ENCODE measurements at places on chromosomes 4 and X.

DNA sequence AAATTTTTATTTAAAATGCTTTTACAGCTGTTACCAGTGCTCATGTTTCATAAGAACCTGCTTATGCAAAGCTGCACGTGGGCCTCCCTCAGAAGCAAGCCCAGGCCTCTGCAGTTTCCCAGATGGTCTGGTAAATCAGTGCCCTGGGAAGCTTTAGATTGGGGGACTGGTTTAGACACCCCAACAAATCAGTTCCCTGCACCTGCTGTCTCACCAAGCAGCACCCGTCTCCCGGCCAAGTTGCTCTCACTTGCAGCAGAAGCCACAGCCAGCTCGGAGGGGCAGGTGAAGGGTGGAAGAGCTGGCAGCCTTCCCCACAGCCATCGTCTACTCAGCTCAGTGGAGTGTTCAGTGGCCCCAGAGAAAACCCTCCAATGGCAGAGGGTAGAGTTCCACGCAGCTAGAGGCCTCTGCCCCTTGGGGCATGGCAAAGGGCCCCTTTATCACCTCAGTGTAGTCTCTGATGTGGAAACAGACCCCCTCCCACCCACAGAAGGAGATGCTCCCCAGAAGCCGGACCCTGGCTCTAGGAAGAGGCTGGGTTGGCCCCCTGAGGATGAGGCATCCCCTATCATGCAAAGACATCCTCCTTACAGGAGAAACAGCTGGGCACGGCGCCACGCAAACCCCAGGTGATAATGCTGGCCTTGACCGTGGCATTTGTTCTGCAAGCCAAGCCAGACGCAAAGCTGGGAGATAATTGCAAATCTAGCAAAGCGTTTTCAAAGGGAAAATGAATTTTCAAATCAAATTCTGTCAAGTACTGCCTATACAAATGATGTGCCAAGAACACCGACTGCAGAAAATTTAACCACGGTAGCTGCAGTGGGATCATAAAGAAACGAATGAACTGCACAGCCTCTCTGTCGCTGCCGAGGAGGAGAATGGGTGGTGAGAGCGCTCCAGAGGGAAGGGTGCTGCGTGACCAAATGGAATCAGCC is 51.9 kb downstream of the ZFYVE28 start:
- DNase-seq: no peak

DNA sequence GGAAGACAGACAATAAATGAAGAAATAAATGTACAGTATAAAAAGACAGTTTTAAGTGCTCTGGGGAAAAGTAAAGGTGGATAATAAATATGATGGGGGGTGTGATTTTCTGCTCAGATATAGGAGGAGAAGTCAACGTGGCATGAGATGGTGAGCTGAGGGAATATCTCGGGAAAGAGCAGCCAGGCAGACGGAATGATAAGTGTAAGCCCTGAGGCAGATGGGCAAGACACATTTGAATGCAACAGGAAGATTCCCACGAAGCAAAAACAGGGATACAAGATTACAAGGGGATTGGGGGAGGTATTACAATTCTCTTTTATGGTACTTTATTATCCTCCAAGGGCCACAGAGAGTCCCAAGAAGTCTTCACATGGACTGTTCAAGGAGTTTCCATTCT is 11.1 kb downstream of the ANXA3 start:
- DNase-seq: no peak

GRCh38 chr4:56148428-56148827 is 199.7 kb downstream of the CEP135 start:
- DNase-seq: no peak

- peak; percentile 98 for DNase-seq
Measured at GRCh38 chr4:74117024-74117534, 18.1 kb upstream of the CXCL2 start.

DNA sequence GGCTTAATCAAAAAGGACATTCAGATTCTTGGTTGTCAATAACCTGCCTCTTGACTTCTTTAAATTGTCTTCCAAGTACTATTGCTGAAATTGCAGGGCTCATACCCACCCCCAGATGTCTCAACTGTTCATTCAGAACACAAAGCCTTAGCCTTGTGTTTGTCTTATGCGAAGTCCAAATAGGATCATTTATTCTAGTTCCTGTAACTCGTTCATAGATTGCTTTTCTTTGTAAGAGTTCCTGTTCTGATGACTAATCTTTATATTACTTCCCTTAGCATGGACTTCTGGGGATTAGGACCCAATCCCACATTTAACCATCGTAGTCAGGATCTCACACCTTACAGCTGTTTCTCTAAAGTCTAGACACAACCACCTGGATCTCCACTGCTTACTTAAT is 226.0 kb downstream of the VEGFC start:
- peak; percentile 16 for DNase-seq

GRCh38 chr4:138243369-138243768 is 1.2 kb upstream of the SLC7A11 start:
- DNase-seq: no peak

DNA sequence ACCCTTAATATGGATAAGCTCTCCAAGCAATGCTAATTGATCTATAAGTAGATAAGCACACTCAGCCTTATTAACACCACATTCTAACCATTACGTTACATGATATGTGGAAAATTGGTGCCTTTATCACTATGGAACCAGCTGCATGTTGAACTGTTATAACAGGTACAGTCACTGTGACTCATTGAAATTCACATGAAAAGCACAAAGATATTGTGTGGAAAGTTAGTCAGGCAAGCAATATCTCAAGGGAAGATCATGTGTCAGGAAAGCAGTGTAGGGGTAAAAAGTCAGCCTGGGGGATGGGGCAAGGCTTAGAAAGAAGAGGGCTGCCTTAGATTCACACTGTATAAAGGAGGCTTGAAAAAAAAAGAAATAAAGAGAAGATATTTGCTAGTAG is 313.7 kb upstream of the SMIM31 start:
- no peak for DNase-seq

GRCh38 chr4:113157086-113157857 is 107.8 kb downstream of the ANK2 start:
- no peak for DNase-seq

DNA sequence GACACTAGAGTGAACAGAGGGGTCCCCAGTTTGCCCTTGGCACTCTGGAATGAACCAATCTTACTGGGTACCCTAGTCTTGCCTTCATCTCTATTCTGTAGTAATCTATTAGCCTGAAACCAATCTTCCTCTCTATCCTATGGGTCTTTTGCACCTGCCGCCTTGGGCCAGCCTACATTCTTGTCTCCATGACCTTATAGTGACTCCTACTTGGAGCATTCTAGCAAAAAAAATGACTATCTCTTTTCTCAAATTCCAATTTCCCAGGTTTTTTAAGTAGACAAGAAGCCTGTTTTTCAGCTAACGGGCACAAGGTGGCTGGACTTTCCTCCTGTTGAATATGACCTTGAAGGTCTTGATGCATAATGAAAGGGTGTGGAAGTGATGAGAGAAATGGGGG is 568.7 kb downstream of the TRAM1L1 start:
- no peak for DNase-seq

DNA sequence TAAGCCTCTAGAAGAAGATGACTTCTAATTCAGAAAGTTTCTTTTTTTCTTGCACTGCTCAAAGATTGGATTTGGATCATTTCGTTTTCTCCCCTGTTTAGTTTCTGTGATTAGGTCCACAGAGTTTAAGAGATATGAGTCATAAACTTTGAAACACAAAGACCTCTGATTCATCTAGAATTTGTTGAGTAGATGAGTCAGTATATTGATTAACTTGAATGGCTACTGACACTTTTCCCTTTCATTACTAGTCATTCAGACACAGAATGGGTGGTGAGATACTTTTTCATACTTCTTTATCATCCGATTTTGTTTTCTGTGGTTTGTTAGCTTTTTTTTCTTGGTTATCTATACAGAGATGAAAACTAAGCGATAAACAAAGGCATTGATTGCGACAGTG is 34.1 kb upstream of the AFF2 start:
- DNase-seq: no peak

DNA sequence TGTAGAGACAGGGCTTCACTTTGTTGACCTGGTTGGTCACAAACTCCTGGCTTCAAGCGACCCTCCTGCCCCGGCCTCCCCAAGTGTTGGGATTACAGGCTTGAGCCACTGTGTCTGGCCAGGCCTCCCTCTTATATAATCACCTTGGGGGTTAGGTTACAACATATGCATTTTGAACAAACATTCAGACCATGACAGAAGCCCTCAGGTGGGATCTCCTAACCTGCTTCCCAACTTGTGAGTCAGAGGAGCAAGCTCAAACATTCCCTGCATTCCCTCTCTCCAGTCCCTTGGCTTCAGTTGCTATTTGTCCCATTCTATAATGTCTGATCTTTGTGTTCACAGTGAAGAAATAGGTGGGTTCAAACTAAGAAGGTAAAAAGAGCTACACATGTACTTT is 76.5 kb upstream of the NRK start:
- DNase-seq: no peak

DNA sequence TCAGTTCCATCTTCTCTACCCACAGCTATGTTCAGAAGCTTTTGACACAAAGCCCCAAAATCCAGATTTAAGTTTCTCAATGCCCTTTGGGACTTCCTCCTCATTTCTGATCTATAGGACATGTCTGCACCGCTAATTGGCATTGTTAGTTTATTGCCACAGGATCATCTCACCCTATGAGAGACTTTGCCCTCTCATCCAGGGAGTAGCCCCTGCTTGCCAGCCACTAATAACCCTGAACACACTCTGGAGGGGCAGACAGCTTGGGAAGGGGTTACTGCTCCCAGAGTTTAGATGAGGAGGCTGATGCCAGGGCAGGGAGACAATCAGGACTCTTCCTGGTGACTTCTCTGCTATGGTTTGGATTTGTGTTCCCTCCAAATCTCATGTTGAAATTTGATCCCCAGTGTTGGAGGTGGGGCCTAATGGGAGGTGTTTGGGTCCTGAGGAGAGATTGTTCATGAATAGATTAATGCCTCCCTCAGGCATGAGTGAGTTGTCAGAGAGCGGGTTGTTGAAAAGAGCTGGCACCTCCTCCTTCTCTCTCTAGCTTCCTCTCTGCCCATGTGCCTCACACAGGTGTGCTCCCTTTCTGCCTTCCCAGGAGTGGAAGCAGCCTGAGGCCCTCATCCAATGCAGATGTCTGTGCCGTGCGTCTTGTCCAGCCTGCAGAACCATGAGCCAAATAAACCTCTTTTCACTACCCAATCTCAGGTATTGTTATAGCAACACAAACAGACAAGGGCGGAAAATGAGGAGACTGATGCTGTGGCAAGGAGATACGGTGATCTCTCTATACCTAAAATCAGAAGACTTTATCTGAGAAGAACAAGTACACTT is 3.6 kb upstream of the SCARB2 start:
- no peak for DNase-seq

DNA sequence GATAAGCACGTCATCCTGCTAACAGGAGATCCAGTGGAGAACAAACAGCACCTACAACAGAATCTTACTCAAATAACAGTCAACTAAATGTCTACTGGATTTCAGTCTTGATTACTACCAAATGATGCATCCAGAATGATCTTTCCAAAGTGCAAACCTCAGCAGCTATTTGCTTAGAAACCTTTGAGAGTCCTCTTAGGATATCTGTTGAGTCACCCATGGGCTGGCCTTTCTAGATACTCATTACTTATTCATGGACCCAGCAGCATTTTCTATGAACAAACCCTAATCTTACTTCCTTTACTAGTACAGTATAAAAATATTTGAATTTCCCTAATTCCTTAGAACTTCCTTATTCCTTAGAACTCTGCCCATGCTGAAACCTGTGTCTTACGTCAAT is 118.5 kb upstream of the PABPC4L start:
- DNase-seq: no peak

DNA sequence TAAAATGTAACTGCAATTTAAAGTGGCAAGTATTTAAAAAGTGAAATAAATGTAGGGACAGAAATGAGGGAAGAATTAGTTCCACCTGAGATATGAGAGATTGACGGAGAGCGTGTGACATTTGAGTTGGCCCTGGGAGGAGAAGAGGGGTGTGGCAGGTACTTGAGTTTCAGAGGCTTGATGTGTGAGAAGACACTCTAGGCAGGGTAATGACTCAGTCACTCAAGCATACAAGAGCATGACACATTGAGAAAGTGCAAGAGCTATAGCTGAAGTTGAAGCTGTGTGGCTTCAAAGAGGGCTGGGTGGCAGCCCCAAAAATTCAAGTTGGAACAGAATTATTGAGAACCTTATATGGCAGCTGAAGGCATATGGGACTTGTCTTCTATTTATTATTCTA is 420.5 kb downstream of the SLITRK2 start:
- DNase-seq: no peak

DNA sequence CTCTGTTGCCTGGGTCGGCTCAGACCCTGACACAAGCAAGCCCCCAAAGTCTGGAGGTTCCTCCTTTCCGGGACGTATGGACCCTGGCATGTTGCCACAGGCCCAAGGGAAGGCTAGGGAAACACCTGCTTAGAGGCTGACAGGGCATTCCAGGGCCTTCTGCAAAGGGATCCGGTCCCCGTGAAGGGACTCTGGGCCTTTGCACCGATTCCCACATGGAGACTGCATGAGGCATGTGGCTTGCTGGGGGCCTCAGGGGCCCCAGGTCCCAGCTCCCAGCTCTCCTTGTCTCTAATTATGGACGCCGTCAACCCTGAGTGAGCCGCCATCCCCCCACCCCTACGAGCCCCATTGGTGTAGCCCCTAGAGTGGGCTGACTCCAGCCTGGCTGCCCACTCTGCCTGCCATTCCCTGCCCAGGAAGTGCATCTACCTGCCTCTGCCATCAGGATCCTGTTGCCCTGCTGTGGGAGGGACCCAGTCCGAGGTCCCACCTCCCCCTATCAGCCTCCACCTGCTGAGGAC is 4.2 kb upstream of the RGS12 start:
- no peak for DNase-seq

DNA sequence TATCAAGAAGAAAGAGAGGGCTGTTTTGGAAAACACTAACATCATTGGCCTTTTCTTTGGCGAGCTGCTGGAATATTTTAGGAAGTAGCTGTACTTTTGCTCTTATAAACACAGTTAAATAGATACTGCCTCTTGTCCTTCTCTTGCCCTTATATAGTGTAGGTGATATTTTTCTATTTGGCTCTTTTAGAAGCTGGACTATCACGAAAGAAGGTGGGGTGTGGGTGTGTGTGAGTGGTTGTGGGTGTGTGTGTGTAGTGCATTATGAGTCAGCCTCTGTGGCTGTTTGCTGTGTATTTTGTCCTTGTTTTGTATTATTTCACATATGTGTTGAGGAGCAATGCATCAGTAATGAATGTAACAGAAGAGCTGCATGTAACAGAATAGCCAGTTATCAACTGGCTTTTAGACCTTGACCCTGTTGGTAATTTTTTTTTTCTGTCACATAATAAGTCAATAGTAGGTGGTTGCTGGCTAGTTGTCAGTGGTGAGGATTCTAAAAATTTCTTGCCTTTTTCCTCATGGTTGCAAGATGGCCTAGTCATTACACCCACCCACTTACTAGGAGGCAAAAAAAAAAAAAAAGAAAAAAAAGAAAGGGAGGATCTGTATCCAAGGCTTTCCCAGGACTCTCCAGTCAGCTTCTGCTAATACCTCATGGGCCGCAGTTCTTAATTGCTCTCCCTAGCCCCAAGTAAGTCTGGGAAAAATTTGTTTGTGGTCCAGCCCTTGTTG is 23.8 kb downstream of the ARHGAP10 start:
- peak; percentile 41 for DNase-seq

Data from cardiac fibroblast (primary cell).